T-cell (primary cell): ENCODE measurements at places on chromosomes 4 and X. TPM values are rescaled to one million over a fixed set of nuclear protein-coding genes. Genes with fewer than 3 reads are reported as not detected.

DNA sequence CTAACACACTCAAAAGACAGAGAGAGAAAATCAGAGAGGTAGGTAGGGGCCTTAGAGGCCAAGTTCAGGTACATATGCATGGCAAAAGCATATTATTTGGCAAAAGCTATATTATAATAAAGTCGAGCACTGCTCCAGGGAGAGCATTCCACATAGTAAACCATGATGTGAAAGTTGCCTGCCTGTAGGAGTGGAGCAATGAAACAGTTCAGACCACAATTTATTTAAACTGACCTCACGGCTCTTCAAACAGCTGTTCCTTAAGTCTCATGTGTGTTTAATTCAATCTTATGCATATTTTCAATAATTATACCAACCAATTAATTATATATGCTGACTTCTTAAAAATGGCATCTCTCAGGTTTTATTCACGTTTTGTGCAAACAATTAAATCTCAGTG lies 3.3 kb downstream of the RFC1 start:
- no peak for DNase-seq

DNA sequence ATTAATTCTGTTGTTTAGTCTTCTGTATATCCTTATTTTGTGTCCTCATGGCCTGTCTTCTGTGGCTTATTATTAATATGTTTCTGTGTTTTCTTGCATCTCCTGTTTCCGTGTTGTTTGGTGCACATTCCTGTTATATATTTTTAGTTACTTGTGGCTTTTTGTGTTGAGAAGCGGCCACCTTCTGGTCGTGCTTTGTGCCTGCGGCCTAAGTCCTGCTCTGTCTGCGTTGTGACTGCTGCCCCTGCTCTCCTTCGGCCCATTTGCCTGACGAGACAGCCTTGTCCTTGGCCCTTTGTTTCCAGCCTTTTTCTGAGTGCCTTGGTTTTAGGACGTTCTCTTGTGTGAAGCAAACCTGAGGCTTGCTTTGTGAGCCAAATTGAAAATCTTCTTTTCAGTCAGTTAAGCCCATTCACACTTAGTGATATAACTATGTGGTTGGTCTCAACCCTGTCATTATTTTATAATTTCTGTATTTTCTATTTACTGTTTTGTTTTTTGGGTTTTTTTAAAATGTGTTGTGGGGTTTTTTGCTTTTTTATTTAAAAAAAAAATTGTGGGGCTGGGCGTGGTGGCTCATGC lies 43.8 kb downstream of the TNIP2 start:
- DNase-seq = no peak

DNA sequence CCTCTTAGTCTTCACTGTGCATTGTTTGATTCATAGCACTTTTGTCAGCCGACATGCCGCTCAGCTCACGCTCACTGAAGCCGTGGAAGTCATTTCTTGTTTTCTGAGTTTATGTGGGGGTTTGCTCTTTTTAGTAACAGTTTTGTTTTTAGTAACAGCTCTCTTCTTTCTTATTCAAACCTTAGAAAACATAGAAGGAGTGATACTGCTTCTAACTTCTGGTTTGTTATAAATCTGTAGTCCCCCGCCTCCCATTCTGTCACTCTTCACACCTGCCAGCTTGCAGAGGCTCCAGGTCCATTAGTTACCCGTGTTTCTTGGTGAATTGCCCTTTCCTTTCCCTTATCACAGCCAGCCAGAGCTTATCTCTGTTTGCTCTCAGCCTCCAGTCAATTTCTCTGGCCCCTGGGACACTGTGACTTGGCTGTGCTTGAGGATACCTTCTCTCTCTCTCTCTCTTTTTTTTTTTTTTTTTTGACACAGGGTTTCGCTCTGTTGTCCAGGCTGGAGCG lies 50.5 kb downstream of the GRK4 start:
- no peak for DNase-seq

DNA sequence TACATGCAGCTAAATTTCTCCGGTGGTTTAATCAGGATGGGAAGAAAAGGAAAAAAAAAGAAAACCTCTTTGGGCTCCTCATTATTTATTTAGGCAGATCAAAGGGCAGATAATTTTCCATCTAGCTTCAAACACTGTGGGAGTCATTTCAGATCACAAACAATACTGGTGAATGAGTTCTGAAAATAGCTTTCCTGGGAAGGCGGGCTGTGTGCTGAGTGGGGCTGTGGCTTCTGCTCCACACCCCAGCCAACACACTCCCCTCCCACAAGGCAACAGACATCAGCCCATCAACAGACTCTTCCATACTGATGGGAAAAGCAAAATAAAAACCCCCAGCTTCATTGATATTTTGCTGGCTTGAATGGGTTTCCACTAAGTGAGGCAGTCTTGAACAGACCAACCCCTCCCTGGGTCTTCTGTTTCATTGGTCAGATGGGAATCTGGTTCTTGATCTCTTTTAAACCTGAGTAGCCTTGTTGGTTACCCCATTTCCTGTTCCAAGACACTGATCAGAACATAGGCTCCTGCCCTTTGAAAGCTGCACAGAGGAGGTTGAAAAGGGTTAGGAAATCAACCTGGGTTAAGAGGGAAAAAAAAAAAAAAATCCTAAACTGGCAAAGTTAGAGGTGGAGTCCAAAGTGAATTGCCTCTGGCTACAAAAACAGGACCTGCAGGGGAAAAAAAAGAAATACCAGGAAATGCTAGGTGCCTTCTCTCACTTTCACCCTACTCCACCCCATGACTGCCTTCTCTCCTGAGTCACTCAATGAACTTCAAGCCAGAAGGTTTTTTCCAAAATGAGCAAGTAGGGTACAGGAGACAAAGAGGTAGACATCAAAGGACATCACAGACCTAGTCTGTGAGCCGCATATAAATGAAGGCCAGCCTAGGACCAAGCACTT lies 20.0 kb downstream of the AMOT start:
- DNase-seq = no peak

DNA sequence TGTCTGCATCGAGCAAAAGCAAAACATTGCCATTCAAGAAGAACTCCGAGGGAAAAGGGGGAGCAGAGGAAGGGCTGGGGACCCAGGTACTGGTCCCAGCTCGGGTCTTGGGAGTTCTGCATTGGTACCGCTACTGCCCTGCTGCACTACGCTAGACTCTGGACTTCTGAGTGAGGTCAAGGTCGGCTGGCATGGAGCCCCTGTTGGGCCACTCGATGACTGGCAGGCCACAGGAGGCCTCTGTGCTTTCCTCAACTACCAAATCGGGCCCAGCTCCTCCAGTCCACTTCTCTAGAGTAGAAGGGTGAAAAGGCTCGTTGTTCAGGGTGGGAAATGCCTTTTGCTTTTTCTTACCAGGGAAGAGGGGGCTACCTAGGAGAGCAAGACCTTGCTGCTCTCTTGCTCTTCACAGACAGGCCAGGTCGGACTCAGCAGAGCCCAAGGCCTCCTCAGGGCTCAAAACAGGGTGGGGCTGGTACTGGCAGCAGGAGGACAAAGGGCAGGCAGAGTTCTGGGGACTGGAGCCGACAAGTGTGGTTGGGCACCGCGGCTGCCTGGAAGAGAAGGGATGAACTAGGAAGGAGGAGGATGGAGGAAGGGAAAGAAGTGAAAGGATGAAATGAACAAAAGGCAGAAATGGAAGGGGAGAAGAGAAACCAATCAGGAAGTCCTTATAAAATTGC lies 8.9 kb upstream of the IRAK1 start:
- DNase-seq = no peak

DNA sequence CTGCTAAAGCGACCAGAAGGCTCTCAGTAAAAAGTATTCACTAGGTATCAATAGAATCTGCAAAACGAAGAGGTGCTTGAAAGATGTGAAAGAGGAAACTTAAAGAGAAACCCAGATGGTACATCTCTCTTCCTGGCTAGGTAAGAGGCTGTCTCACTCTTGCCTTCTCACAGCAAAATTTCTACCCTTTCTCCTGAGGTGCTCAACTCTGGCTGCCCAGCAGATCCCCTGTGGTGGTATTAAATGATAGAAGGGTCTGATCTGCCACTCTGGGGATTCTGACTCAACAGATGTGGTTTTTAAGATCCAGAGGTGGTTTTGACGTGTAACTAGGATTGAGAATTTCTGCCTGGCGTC lies 14.9 kb upstream of the TSPAN5 start:
- DNase-seq = no peak

GRCh38 chrX:50838820-50839600 lies 25.0 kb upstream of the SHROOM4 start:
- DNase-seq = no peak

DNA sequence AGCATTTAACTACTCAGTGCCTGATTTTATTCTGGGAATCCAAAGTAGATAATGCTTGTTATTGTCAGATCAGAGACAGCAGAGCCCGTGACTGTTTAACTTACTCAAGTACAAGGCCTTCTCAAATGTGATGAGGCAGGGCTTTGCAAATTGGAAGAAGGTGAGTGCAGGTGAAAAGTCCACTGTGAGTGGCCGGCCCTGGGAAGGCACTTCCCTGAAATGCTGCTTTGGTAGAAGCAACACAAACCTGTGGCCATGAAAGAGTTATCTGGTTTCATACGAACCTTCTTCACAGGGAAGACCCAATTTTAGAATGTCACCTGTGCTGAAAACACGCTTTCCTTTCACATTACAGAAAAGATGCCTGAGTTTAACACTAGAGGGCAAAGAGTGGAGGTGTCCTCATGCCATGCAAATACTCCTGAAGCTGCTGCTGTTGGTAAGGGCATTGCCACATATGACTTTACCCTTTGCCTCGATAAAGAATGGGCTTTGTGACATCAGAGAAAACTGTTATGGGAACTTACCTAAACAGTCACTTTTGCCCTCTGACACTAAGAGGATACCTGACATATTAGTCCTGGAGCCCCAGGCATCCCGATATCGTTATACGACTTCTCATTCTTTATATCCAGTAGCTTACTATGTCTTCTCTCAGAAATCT lies 8.0 kb downstream of the PPARGC1A start:
- DNase-seq = no peak

DNA sequence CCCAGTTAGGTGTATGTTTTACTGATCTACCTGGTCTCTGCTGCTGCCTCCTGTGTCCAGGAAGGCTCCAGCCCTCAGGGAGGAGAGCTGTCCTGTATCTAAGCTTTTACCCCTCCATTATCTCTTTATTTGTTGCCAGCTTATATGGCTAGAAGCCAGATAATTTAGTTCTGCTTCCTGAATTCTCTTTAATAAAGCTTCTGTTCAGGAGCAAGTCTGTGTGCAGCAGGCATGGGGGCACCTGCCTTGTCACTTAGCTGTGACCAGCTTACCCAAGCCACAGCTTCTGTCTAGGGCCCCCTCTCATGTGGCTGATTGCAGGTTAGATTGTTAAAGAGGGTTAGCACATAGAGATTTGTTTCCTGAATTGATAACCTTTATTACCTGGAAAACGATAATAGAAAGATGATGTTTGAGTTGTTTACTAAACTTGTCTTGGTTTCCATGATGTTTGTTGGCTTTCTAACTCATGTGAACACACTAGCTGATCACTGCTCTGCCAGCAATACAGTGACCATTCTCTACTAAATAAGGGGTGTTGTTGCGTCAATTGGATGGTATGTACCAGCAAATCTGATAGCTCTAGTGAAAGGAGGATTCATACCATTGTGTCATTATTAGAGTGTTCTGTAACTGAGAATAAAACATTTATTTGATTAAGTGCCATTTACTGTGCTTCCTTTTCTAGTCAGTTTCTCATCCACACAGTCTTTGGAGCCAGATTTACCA lies 189.8 kb upstream of the ANK2 start:
- no peak for DNase-seq

DNA sequence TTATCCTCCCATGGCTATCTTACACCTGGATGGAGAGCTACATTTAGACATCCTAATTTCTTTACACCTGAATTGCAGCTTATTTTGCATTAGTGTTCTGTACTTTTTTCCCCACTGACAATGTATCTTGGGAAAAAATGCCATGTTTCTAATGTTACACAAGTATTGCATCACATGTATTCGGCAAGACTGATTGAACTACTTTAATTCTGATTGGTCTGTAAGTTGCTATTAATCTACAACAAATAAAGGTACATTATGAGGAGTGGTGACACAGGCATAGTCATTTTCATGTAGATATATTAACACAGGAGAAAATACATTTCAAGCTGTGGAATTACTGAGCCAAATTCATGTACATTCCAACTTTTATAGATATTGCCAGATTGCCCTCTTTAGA lies 558.0 kb downstream of the TRIML1 start:
- no peak for DNase-seq

The H2BW2 gene
- total RNA-seq = not detected

The IDUA gene
- 60.4 TPM for total RNA-seq
